ENCODE measurements at places on chromosomes 4 and X.
A peak's percentile ranks its signal among the peaks of the same experiment; 100 is the strongest.

DNA sequence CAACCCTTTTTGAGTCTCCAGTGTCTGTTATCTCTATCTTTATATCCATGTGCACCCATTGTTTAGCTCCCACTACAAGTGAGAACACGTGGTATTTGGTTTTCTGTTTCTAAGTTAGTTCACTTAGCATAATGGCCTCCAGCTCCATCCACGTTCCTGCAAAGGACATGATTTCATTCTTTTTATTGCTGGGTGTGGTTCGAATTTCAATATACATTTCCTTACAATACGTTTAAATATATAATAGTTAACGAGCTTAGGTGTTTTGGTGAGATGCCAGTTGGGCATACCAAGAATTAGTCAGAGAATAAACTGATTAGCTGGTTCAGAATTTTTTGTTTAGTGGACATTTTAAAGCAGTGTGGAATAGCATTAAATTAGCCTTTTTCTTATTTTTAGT is 196.7 kb downstream of the CFAP47 start:
- no peak for DNase-seq

GRCh38 chr4:132498215-132498614 is 650.9 kb upstream of the PCDH10 start:
- no peak for DNase-seq

DNA sequence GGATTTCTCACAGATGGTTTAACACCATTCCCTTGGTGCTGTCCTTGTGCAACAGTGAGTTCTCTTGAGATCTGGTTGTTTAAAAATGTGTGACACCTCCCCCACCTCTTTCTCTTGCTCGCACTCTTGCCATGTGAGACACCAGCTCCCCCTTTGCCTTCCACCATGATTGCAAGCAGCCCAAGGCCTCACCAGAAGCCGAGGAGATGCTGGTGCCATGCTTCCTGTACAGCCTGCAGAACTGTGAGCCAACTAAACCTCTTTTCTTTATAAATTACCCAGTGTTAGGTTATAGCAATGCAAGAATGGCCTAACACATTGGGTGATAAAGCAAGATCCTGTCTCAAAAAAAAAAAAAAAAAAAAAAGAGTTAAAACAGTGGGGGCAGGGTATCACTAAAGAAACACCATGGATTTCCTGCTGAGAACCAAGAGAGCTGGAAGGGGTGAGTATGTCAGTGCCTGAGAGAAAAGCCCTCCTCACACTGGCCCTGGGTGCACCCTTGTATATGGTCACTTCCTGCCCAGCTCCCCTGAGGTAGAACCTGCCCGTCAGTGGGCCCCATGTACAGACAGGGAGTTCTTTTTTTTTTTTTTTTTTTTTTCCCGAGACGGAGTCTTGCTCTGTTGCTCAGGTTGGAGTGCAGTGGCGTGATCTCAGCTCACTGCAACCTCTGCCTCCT is 46.4 kb downstream of the APOO start:
- no peak for DNase-seq

GRCh38 chr4:22389240-22389870 is 126.5 kb downstream of the ADGRA3 start:
- DNase-seq, result peak; percentile 10

DNA sequence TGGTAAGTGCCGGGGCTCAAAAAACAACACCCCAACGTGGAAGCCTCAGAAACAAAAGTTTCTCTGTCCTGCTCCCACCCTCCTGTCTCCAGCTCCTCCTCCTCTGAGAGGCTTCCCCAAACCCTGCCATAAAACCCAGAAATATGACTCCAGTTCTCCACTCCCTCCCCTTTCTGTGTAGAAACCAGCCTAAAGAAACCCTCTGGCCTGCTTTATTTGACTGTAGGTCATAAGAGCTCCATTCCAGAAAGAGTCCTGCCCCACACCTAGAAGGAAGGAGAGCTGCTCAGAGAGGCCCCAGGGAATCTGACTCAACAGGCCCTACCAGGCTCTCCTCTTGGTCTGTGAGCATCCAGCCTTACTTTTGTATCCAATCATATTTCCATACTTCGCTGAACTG is 872 bp upstream of the S100P start:
- DNase-seq, result no peak

DNA sequence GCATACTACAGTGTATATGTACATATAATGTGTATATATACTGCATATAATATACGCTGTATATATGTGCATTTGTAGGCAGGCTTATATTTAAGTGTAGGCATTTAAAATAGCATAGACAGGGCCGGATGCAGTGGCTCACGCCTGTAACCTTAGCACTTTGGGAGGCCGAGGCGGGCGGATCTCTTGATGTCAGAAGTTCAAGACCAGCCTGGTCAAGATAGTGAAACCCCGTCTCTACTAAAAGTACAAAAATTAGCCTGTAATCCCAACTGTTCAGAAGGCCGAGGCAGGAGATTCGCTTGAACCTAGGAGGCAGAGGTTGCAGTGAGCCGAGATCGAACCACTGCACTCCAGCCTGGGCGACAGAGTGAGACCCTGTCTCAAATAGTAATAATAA is 78.4 kb downstream of the JAKMIP1 start:
- no peak for DNase-seq

DNA sequence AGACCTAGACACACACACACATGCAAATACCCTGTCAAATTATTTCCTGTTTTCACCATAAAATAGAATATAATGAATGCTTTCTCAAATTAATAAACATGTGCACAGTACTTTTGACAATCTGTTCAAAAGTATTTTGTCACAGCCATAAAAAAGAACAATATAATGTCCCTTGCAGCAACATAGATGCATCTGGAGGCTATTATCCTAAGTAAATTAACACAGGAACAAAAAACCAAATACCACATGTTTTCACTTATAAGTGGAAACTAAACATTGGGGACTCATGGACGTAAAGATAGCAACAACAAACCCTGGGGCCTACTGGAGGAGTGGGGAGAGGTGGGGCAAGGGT is 15.5 kb downstream of the RAB40A start:
- DNase-seq, result no peak

DNA sequence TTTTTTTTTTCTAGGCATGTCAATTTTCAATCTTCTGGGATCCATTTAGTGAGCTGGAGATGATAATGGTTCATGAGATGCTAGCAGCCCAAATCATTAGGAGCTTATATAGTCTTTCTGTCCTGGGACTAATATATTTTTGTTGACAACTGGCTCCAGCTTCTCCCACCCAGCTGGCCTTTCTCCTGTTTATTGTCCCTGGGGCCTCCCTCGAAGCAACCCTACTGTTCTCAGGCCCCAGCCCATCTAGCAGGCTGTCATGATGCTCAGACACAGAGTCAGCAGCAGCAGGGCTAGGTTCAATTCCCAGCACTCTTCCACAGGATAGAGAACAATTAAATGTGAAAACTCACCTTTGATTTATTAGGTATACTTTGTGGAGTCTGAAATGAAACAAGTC is 127.6 kb upstream of the MID1 start:
- DNase-seq, result no peak

DNA sequence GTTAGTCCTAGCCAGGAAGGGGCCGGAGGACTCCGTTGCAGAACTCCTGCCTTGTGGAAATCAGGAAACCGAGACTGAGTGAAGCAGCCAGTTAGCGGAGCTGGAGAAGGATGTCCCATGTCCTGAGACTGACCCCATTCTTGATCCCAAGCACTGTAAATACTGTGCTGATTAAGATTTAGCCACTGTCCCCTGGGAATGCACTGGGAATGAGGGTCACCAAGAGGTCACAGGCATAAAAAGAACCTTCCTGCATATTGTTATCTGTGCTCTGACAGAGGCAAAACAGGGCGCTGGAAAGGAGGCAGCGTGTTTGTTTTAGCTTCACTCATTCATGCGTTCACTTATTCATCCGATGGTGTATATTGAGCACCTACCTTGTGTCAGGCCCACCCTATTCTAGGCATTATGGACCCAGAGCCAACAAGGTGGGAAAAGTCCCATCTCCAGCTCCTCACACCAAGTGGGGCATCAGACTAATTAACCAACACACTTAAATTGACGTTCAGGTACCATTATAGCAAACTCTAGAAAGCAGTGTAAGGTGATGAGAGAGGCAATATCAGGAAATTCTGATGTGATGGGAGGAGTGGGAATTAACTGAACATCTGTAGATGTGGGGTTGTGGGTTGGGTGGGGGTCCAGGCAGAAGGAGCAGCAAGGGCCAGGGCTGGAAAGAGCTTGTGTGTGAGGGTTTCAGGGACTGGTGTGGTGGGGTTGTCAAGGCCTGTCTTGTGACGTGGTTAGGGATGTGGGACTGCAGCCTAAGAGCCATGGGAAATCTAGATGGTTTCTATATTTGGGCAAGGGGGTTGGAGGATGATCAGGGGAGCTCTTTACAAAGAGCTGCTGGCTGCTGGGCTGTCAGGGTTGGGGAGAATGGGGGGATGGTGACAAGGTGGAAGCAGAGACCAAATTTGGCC is 10.6 kb upstream of the SLC2A9 start:
- DNase-seq, result no peak

- no peak for DNase-seq
These were observed 26.6 kb upstream of the HS3ST1 start for GRCh38 chr4:11455201-11455835.

GRCh38 chr4:105179539-105180401 is 33.1 kb downstream of the TET2 start:
- DNase-seq, result no peak

- DNase-seq, result no peak
These were observed 51.9 kb downstream of the TMPRSS11F start for GRCh38 chr4:68077737-68078136.

DNA sequence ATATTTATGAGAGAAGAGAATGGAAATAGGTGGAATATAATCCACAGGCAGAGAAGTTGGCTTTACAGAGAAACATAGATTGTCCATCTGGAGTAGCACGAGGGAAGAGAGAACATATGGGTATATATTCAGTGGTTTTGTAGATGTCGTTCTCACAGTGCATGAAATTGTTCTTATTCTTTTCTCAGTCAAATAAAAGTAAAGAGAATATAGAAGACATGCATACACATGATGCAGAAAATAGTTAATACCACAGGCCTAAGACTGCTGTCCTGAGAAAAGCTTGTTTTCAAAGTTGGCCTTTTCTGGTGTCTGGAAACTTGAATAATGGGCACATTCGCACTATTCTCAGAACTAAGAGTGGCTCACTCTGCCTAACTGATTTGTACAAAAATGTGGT is 378.1 kb downstream of the GABRG1 start:
- no peak for DNase-seq

DNA sequence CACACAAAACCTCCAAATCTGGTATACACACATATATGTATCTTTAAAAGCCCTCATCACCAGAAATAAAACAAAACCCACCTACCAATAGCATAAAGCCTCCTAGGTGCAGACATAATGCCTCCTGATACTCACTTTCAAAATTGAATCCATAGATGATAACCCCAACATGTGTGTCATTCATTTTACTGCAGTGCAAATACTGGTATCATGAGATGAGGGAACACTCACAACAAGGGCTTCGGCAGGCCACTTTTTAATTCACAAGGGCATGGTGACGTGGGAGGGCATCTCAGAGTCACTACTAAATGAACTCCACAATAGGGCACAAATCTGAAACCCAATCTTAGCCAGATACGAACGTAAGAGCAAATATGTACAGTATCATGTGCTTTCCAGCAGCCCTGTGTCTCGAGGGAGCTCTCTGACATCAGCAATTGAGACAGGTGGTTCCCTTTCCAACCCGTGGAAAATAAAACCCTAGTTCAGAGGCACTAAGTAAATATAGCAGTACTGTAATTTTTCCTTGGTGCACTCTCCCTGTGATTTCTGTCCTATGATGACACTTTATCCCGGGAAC is 14.1 kb upstream of the PPARGC1A start:
- no peak for DNase-seq

- DNase-seq, result no peak
These were observed 29.6 kb downstream of the KDM5C start for GRCh38 chrX:53195401-53195800.

Data from anterior cingulate cortex (tissue), 58 donors.